ENCODE measurements at places on chromosomes 7 and 10.

DNA sequence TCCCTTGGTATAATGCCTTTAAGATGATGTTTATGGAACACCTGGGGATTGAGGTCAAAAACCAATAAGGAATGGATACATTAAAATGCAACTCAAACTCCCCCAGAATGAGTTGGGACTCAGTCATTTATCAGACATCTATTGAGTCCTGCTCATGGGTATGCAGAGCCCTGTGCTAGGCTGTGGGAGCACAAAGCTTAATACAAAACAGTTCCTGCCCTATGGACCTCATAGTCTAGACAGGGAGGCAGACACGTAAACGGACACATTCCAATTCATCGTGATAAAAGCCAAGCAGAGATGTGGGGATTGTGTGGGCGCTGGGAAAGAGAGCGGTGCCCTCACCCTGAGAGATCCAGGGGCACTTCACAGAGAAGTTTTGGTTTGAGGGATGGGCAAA lies 181.7 kb downstream of the PTEN start:
- no peak for DNase-seq

- no peak for DNase-seq
Observed at GRCh38 chr7:41222746-41223145, 480.1 kb downstream of the INHBA start.

GRCh38 chr10:73931767-73932619 lies 21.1 kb downstream of the PLAU start:
- DNase-seq: no peak

GRCh38 chr10:110209454-110209925 lies 2.1 kb downstream of the MXI1 start:
- no peak for DNase-seq

- no peak for DNase-seq
Observed at GRCh38 chr10:121566755-121567154, 31.5 kb downstream of the FGFR2 start.

- DNase-seq: no peak
Observed at GRCh38 chr7:74449809-74450397, 3.8 kb upstream of the GTF2IRD1 start.

- no peak for DNase-seq
Observed at GRCh38 chr7:49400891-49401550, 372.4 kb upstream of the VWC2 start.

DNA sequence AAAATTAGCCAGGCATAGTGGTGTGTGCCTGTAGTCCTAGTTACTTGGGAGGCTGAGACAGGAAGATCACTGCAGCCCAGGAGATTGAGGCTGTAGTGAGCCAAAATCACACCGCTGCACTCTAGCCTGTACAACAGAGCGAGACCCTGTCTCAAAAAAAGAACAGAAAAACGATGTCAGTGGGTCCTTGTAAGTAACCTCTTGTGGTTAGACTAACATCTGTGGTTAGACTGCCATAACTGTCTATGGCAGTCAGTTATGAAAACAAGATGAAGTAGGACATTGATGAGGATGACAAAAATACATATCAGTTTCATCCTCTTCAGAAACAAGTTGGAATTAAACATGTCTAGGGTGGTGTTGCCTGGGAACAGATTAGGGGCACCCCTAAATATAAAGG lies 53.3 kb downstream of the AKAP9 start:
- no peak for DNase-seq

- no peak for DNase-seq
Observed at GRCh38 chr7:159010411-159010810, 134.3 kb downstream of the VIPR2 start.
